ENCODE measurements at places on chromosomes 16 and 17.

- no peak for DNase-seq
Measured at GRCh38 chr17:79331492-79331891, 256.9 kb downstream of the ENGASE start.

- no peak for DNase-seq
Measured at GRCh38 chr17:77248216-77249114, 107.7 kb downstream of the SEC14L1 start.

- DNase-seq = no peak
Measured at GRCh38 chr16:85663891-85664321, 24.8 kb downstream of the GINS2 start.

DNA sequence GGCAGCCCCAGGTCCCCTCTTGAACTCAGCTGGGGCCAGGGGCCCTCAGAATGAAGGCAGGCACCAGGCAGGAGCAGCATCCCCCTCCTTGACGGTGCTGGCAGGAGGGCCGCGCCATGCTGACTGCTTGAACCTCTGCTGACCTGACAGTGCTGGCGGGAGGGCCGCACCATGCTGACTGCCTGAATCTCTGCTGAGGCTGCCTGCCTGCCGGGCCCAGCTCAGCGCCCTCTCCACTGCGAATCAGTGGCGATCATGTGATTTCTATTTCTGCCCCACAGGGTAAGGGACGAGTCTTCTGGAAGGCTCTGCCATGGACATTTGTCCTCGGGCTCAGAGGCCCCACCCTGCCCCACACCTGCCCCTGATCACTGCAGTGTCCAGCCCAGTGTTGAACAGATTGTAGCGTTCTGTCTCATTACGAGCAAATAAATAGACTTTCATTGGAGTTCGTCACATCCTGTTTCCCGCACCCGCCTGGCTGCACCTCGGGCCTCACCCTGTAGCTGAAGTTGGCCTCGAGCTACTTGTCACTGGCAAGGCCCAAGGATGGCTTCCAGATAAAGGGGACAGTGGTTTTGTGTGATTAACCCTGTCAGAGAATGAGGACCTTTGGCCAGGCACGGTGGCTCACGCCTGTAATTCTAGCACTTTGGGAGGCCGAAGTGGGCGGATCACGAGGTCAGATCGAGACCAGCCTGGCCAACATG lies 8.6 kb downstream of the C16orf90 start:
- DNase-seq = no peak

DNA sequence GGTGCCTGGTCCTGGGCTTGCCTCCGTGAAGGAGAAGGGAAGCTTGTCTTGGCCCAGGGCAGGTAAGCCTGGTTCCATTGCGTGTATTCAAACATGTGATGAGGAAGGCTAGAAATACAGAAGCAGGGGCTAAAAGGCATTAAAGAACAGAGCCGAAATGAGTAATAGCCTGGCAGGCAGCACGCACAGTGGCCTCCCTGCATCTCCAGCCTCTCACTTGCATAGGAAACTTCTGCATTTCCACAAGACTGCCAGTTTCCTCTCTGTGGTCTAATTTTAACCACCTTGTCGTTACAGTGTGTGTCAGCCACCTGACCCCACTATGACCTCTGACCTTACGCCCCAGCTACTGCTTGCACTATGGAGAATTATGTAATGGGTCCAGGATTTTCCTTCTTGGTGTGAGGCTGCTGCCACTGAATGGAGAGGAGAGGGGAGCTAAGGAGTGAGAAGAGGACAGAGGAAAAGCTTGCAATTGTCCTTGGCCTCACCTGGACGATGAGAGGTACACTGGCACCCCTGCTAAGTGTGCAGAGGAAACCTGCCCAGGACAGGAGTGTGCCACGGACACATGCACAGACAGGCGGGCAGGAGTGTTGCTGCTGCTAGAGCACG lies 32.8 kb downstream of the HIC1 start:
- DNase-seq = no peak

DNA sequence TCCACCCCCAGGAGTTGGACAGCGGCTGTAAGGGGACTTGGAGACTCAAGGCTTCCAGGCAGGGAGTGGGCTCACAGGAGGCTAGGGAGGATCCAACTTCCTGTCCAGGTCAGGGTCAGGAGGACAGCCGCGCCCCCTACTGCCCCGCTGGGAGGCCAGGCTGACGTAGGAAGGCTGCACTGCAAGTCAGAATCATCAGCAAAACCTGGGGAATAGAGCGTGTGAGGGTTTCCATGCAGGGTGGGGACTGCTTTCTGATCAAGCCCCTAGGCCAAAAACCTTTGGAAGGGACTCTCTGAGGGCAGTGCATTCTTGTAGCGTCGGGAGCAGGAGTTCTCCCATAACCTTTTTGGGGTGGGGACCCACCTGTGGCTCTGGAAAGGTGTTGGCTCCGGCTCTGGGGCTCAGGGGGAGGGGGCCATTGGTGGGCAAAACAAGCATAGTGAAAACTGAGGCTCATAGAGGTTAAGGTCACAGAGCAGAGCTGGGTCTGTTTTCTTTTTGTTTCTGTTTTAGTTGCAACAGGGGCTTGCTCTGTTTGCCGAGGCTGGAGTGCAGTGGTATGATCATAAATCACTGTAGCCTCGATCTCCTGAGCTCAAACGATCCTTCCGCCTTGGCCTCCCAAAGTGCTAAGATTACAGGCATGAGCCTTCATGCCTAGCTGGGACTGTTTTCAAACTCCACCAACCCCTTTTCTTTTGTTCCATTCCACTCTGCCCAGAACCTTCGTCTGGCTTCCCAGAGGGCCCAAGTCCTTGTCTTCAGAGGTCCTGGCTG lies 22.1 kb downstream of the RAI1 start:
- peak; percentile 79 for DNase-seq

GRCh38 chr16:51276336-51276735 lies 125.3 kb upstream of the SALL1 start:
- DNase-seq = no peak

- peak; percentile 86 for DNase-seq
Measured at GRCh38 chr16:9077091-9077809, 14.2 kb upstream of the HAPSTR1 start.

GRCh38 chr17:50653738-50654137 lies 19.1 kb downstream of the ABCC3 start:
- DNase-seq = no peak

DNA sequence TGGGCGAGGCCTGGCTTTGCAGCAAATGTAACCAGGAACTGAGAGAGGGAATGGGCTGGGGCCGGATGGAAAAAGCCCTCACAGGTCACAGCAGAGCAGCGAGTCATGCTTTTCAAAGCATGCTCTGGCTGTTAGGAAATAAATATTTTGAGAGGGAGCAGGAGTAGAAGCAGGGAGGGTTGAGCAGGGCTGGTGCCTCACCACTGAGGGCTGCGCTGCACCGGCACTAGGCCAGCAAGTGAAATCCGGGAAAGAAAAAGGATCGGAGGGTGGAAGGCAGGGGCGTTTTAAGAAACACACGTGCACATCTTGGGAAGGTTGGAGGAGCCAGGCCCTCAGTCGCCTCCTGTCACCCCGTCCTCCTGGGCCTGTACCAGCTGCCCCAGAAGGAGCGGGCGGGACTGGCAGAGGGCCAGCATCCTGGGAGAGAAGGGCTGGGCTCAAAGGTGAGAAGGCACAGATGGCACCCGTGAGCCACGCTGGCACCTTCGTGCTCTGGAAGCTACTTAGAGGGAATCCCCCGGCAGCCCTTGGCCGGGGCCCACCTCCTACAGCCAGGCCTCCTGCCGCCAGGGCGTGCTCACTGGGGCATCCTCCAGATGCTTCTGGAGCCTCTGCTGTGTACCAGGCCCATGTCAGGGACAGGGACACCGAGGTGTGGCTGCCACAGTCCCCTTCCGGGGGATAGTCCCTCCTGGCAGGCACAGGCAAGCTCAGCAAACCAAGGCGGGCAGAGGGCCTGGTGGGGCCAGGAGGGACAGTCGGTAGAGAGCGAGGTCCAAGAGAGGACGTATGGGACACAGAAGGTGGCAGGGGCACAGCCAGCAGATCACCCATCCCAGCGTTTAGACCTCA lies 71.5 kb upstream of the PLCG2 start:
- DNase-seq = no peak

DNA sequence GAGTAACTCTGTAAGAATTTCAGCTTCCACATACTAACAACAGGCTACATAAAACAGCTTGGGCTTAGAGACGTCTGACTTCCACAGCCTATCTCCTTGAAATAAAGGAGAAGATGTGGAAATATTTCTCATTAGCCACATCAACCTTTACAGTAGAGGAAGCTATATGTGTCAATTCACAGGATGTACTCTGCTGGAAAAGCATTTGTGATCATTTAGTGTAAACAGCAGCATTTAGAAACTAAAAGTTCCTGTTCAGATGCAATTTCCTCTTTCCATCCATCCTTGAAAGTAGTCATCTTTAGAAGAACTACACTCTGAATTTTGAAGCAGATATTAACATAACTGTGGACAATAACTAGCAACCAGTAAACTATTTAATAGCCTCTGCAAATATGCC lies 46.2 kb downstream of the XPO6 start:
- no peak for DNase-seq

DNA sequence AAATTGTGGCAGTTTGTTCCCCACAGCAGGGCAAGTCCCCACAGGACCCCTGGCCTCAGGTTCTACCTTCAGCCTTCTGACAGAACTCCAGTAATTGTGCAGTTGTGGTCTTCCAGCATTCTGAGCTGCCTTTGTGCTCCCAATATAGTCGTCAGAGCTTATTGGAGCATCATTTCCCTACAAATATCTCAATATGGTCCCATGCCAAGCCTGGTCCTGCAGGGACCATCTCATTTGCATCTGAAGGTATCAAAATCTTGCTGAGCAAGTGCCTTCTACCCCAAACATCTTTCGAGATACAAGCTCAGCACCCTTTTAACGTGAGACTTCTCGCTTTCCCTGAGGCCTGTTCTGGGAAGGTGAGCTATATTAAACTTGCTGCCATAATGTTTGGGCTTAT lies 333.9 kb upstream of the CDH11 start:
- no peak for DNase-seq

DNA sequence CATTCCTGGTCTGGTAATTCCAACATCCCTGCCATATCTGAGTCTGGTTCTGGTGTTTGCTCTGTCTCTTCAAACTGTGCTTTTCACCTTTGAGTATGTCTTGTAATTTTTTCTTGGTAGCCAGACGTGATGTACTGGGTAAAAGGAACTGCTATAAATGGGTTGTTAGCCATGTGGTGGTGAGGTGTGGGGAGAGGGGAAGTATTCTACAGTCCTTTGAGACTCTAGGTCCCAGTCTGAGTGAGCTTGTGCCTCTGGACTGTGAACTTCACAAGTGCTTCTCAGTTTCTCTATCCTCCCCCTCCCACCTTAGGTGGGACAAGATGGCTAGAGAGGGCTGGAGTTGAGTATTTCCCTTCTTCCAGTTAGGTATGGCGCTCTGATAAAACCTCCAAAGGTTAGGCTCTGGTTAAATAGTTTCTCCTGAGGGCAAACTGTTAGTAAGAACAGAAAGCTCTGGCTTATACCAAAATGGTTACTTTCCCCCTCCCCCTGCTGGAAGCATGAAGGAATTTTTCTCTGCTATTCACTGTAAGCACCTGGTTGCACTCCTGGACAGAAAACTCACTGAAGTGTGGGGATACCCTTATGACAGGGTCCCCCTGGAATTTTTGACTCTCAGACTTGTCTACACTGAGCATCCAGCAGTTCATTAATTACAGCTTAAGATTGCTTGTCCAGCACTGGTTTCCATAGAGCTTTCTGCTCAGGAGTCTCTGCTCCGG lies 87.8 kb downstream of the MARCHF10 start:
- peak; percentile 51 for DNase-seq

DNA sequence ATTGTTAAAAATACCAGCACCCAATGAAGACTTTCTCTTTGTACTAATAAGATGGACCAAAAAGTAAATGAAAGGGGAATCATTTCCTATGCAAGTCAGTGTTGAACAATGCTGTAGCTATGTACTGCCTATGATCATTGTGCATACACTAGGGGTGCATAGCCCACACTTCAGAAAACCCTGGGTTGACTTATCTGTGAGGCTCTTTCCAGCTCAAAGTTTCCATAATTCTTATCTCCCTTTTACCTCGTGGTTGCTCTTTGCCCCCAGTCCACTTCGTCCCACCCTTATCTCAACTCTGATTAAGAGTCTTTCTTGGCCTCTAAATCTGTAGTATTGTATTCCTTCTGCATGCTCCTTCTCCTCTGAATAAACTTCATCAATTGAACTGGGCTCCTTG lies 336.8 kb downstream of the SHISA9 start:
- DNase-seq = no peak

GRCh38 chr17:29179232-29180033 lies 765 bp downstream of the MYO18A start:
- DNase-seq = peak; percentile 84

GRCh38 chr17:28112606-28113005 lies 70.1 kb downstream of the NLK start:
- DNase-seq = peak; percentile 11

- no peak for DNase-seq
Measured at GRCh38 chr17:80818871-80819270, 172.8 kb upstream of the CHMP6 start.

GRCh38 chr16:88499292-88499691 lies 46.2 kb downstream of the ZFPM1 start:
- no peak for DNase-seq

DNA sequence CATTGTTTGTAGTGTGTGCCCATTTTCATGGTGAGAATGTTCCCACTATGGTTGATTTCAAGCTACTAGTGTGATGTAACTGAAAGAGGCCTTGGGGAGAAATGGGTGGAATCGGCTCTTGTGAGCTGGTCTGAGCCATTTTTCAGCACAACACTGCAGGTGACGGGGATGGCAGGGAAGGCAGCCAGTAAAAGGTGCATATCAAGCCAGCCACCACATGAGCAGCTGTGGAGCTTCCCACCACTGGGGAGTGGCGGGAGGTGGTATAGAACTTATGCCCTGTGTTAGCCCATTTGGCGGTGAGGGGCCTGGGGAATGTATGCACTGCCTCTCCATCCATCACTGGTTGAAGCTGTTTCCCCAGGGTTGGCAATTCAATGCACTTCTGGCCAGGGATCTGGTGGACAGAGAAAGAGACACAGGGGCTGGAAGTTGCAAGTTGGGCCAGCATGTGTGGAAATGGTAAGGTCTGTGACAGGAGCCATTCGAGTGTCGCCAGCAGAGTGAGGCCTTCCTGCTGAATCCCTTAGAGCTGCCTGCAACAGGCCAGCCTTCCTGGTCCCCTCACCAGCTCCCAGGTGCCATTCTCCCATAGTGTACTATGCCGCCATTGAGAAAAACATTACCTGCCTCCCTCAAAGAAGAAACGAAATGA lies 31.7 kb upstream of the BRD7 start:
- DNase-seq = no peak

GRCh38 chr16:20674684-20675487 lies 22.6 kb downstream of the ACSM1 start:
- DNase-seq = peak; percentile 50

- no peak for DNase-seq
Measured at GRCh38 chr17:19363460-19364035, 1.0 kb upstream of the B9D1 start.
